Neuronal stem cell (in vitro differentiated cells): ENCODE measurements at places on chromosomes 12 and 14.

- H3K4me3 ChIP-seq, result no peak overlapping the region
- H3K36me3 ChIP-seq, result no peaks in the 10 kb centered on the region
- H3K27me3 ChIP-seq, result no peaks in the 10 kb centered on the region
- no peak for DNase-seq
- peaks cover 8% of the 10 kb centered on the region for H3K4me1 ChIP-seq
Observed at GRCh38 chr12:96371138-96371789, 29.0 kb downstream of the CDK17 start.

GRCh38 chr12:113242560-113242959 is 21.3 kb downstream of the TPCN1 start:
- H3K27ac ChIP-seq, result no peak overlapping the region
- DNase-seq, result no peak
- no peak overlapping the region for H3K4me3 ChIP-seq
- H3K27me3 ChIP-seq, result no peaks in the 10 kb centered on the region
- no peaks in the 10 kb centered on the region for H3K36me3 ChIP-seq
- H3K4me1 ChIP-seq, result peaks cover 16% of the 10 kb centered on the region

DNA sequence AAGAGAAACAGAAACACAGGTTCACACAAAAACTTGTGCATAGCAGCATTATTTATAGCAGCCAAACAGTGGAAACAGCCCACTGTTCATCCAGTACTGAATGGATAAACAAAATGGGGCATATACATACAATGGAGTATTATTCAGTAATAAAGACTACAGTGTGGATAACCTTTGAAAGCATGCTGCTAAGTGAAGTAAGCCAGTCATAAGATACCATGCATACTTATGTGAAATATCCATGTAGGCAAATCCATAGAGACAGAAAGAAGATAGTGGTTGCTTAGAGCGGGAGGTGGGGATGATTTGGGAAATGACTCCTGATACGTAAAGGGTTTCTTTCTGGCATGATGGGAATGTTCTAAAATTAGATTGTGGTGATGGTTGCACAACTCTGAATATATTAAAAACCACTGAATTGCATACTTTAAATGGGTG is 99.4 kb downstream of the CRADD start:
- H3K27me3 ChIP-seq, result no peaks in the 10 kb centered on the region
- peaks cover 11% of the 10 kb centered on the region for H3K4me1 ChIP-seq
- no peaks in the 10 kb centered on the region for H3K36me3 ChIP-seq
- H3K27ac ChIP-seq, result no peak overlapping the region

- H3K27ac ChIP-seq, result peak overlapping the region; percentile 29
- H3K4me1 ChIP-seq, result peaks cover 10% of the 10 kb centered on the region
- DNase-seq, result no peak
- H3K36me3 ChIP-seq, result no peaks in the 10 kb centered on the region
- H3K27me3 ChIP-seq, result no peaks in the 10 kb centered on the region
- H3K4me3 ChIP-seq, result no peak overlapping the region
Observed at GRCh38 chr12:11765817-11766794, 116.6 kb downstream of the ETV6 start.

DNA sequence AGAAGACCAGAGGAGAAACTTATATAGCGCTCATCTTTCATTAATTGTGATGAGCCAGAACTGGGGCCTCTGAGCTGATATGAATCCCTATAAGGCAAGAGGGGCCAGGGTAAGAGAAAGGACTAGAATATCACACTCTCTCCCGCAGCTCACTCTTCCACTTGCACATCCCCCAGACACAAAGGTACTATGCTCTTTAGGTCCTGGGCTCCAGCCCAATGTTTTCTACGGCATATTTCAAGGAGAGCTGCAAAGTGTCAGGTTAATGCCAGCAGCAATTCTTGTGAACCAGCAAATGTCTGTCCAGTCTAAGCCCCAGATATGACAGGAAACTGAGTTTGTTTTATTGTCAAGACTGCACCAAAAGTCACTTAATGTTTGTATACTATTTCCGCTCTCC is 29.4 kb downstream of the PPP2R5E start:
- H3K27me3 ChIP-seq, result no peaks in the 10 kb centered on the region
- no peak overlapping the region for H3K27ac ChIP-seq
- no peak overlapping the region for H3K4me3 ChIP-seq
- DNase-seq, result no peak
- H3K4me1 ChIP-seq, result no peaks in the 10 kb centered on the region

GRCh38 chr12:83323866-83324265 is 637.2 kb downstream of the TMTC2 start:
- DNase-seq, result no peak
- H3K4me3 ChIP-seq, result no peak overlapping the region
- H3K27ac ChIP-seq, result no peak overlapping the region
- H3K4me1 ChIP-seq, result no peaks in the 10 kb centered on the region

GRCh38 chr12:122399592-122400373 is 22.7 kb downstream of the CLIP1 start:
- H3K27ac ChIP-seq, result peak overlapping the region; percentile 88
- peak; percentile 63 for DNase-seq
- no peak overlapping the region for H3K4me3 ChIP-seq
- peaks cover 11% of the 10 kb centered on the region for H3K4me1 ChIP-seq
- H3K36me3 ChIP-seq, result peaks cover 5% of the 10 kb centered on the region

DNA sequence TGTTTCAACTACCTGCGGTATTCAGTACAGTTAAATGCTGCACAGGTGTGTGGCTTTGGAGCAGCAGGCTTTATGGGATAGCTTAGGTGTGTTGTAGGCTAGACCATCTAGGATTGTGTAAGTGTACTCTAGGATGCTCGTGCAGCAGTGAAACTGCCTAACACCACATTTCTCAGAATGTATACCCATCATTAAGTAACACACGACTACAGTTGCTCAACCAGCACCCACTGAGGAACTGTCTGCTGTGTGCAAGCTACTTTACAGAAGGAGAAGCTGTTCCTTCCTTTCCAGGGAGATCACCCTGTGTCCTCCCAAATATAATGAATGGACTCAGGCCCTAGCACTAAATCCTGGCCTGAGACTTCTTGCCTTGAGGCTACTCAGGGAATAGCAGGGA is 94.8 kb downstream of the SLC24A4 start:
- H3K4me3 ChIP-seq, result no peak overlapping the region
- H3K4me1 ChIP-seq, result no peaks in the 10 kb centered on the region
- H3K27me3 ChIP-seq, result no peaks in the 10 kb centered on the region
- no peak for DNase-seq
- H3K27ac ChIP-seq, result no peak overlapping the region
- H3K36me3 ChIP-seq, result no peaks in the 10 kb centered on the region

GRCh38 chr14:97687944-97688630 is 890.9 kb downstream of the VRK1 start:
- no peaks in the 10 kb centered on the region for H3K36me3 ChIP-seq
- no peak overlapping the region for H3K27ac ChIP-seq
- no peaks in the 10 kb centered on the region for H3K4me1 ChIP-seq
- DNase-seq, result no peak
- H3K4me3 ChIP-seq, result no peak overlapping the region
- no peaks in the 10 kb centered on the region for H3K27me3 ChIP-seq

DNA sequence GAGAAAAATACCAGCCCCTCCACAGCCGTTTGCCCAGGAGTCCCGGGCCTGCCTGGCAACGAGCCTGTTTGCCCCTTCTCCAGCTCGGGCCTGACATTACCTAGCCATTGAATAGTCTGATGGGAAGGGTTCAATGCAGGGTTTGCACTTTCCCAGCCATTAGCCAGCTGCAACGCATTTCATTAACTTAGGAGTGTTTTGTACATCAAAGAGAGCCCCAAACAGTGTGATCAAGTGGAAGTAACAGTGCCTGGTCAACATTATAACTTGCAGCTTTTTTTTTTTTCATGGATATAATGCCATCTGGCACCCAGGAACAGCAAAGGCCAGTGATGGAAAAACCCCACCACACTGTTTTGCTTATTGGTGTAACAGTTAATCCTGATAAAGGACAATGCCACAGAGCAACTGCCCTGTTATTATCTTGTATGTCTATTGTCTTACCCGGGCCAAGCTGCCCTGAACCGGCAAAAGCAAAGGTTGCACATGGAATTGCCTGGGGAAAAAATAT is 38.0 kb downstream of the BTG1 start:
- H3K36me3 ChIP-seq, result no peaks in the 10 kb centered on the region
- no peaks in the 10 kb centered on the region for H3K27me3 ChIP-seq
- peak overlapping the region; percentile 24 for H3K27ac ChIP-seq
- peak; percentile 27 for DNase-seq

- no peak for DNase-seq
- no peaks in the 10 kb centered on the region for H3K36me3 ChIP-seq
- no peak overlapping the region for H3K4me3 ChIP-seq
- H3K4me1 ChIP-seq, result no peaks in the 10 kb centered on the region
- H3K27ac ChIP-seq, result no peak overlapping the region
- H3K27me3 ChIP-seq, result peaks cover 12% of the 10 kb centered on the region
Observed at GRCh38 chr14:91829511-91829910, 37.8 kb downstream of the TC2N start.

GRCh38 chr14:97379091-97379531 is 581.9 kb downstream of the VRK1 start:
- no peaks in the 10 kb centered on the region for H3K27me3 ChIP-seq
- DNase-seq, result no peak
- H3K36me3 ChIP-seq, result no peaks in the 10 kb centered on the region
- H3K27ac ChIP-seq, result no peak overlapping the region
- no peak overlapping the region for H3K4me3 ChIP-seq
- H3K4me1 ChIP-seq, result peaks cover 6% of the 10 kb centered on the region

DNA sequence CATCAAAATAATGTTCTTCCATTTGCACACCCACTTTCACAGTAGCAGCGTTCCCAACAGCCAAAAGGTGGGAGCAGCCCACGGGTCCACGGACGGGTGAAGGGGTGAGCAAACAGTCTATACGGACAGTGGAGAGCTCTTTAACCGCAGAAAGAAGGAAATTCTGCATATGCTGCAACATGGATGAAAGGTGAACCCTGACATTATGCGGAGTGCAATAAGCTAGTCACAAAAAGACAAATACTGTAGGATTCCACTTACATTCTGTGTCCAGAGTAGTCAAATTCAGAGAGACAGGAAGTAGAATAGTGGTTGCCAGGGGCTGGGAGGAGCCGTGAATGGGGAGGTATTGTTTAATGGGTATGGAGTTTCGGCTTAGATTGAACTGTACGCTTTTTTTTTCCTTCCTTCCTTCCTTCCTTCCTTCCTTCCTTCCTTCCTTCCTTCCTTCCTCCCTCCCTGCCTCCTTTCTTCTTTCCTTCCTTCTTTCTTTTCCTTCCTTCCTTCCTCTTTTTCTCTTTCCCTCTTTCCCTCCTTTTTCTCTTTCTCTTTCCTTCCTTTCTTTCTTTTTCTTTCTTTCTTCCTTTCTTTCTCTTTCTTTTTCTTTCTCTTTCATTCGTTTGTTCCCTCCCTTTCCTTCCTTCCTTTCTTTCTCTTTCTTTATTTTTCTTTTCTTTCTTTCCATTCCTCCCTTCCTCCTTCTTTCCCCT is 15.8 kb upstream of the ANKRD9 start:
- H3K4me3 ChIP-seq, result peak overlapping the region; percentile 86
- DNase-seq, result no peak
- H3K27ac ChIP-seq, result no peak overlapping the region
- peaks cover 4% of the 10 kb centered on the region for H3K27me3 ChIP-seq

- no peaks in the 10 kb centered on the region for H3K36me3 ChIP-seq
- no peak for DNase-seq
- no peak overlapping the region for H3K27ac ChIP-seq
- H3K27me3 ChIP-seq, result peaks cover 29% of the 10 kb centered on the region
Observed at GRCh38 chr14:74610866-74611649, 979 bp downstream of the LTBP2 start.

DNA sequence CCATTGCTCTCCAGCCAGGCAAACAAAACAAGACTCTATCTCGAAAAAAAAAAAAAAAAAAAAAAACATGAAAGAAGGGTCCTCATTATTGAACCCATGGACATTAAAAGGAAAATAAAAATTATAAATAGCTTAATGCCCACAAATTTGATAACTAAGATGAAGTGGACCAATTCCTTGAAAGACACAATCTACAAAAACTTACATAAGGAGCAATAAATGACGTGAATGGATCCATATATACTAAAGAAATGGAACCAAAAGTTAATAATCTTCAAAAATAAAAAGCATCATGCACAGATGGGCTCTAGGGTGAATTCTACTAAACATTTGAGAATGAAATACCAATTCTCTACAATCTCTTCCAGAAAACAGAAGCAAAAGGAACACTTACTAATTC is 47.7 kb upstream of the AP4S1 start:
- no peak for DNase-seq
- H3K27ac ChIP-seq, result no peak overlapping the region
- H3K4me3 ChIP-seq, result no peak overlapping the region
- H3K36me3 ChIP-seq, result peaks cover 4% of the 10 kb centered on the region
- H3K27me3 ChIP-seq, result no peaks in the 10 kb centered on the region
- no peaks in the 10 kb centered on the region for H3K4me1 ChIP-seq

GRCh38 chr12:31008961-31009840 is 64.5 kb upstream of the DDX11 start:
- no peaks in the 10 kb centered on the region for H3K27me3 ChIP-seq
- no peak for DNase-seq
- H3K4me3 ChIP-seq, result no peak overlapping the region
- H3K4me1 ChIP-seq, result no peaks in the 10 kb centered on the region

DNA sequence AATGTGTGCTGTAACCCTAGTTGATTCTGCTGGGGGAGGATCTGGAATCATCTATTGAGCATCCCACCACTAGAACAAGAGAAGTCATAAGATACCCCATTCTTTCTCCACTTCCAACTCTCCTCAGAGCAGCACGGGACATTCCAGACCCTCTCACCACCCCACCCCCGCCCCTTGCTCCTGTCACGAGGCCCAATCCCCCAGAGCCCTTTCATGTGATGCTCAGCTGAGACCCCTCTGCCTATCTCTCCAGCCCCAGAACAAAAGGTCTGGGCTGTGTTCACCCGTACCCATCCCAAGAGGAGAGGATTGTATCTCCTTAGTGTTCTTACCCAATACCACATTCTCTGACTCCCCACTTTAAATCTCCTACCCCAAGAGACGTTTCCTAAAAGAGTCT is 602 bp downstream of the PMEL start:
- H3K27ac ChIP-seq, result peak overlapping the region; percentile 80
- H3K4me1 ChIP-seq, result peaks cover 8% of the 10 kb centered on the region
- H3K27me3 ChIP-seq, result no peaks in the 10 kb centered on the region
- H3K4me3 ChIP-seq, result peak overlapping the region; percentile 80
- peaks cover 8% of the 10 kb centered on the region for H3K36me3 ChIP-seq

- no peak overlapping the region for H3K4me3 ChIP-seq
- H3K27me3 ChIP-seq, result no peaks in the 10 kb centered on the region
- no peaks in the 10 kb centered on the region for H3K4me1 ChIP-seq
- DNase-seq, result no peak
- no peak overlapping the region for H3K27ac ChIP-seq
- no peaks in the 10 kb centered on the region for H3K36me3 ChIP-seq
Observed at GRCh38 chr12:61870658-61871484, 389.3 kb upstream of the USP15 start.

GRCh38 chr12:32661706-32662105 is 17.4 kb upstream of the DNM1L start:
- no peaks in the 10 kb centered on the region for H3K36me3 ChIP-seq
- no peak overlapping the region for H3K4me3 ChIP-seq
- no peaks in the 10 kb centered on the region for H3K27me3 ChIP-seq
- H3K4me1 ChIP-seq, result no peaks in the 10 kb centered on the region

DNA sequence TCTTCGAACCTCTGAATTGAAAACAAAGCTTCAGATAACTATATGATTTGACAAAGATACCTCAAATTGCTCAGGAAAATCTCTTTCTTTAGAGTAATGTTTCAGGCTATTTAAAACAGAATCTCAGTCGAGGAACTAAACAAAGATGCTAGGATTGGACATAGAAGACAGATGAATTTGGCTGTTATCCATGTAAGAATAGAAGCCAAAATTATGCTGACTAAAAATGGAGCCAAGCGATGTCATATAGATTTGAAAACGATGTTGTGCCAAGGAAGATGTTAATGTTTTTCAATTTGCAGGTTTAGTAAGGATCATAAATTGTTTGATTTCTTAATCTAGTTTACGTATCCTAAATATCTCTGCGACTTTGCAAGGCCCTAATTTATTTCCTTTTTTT is 295.9 kb downstream of the FOXG1 start:
- no peaks in the 10 kb centered on the region for H3K4me1 ChIP-seq
- H3K27ac ChIP-seq, result no peak overlapping the region
- no peak for DNase-seq
- H3K4me3 ChIP-seq, result no peak overlapping the region
